ENCODE measurements at places on chromosomes 16 and 17.

GRCh38 chr17:78316867-78317789, 42.7 kb downstream of the SOCS3 start:
- no peak for DNase-seq

DNA sequence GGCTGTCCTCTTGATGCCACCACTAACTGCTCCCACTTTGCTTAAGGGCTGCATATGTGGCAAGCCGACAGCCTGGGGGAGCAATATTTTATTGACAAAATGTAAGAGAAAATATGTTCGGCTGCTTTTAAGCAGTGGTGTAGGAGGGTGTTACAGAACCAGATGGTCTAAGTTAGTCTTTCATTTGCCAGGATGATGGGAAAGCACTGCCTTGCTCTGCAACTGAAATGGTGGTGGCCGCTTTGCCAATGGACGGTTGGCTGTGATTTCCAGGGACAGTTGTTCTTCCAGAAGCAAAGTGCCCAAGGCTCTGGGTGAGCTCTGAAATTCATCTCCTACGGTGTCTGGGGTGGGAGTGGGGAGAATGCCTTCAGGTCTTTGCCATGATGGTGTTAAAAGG, 469.3 kb downstream of the TOX3 start:
- DNase-seq, result no peak

DNA sequence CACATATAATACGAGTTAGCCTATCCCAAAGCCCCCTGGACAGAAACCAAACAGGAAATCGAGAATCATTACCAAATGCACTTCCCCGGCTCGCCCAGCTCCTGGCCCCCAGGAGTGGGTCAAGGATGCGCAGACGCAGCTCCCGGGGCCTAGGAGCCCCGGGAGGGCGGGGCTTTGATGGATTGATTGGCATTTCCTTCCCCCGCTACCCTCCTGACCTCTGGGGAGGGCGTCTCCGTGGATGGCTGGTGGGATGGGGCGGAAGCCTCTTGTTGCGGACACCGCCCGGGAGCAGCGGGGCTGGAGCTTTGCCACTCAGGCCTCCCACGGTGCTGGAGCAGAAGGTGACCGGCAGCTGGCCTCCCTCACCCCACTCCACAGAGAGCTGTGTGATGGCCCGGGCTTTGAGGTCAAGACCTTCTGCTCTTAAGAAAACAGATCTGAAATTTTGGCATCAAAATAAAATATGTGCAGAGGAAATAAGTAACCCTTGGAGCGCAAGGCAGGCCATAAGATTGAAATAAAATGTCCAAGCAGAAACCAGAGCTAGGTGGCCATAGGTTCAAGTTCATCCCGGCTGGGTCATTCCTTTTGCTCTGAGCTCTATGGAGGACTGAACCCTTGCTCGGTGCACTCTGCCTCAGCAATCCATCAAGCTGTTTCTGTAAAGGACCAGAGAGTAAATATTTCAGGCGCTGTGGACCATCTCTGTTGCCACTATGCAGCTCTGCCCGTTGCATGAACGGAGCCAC, 262.3 kb downstream of the SOX9 start:
- DNase-seq, result no peak

DNA sequence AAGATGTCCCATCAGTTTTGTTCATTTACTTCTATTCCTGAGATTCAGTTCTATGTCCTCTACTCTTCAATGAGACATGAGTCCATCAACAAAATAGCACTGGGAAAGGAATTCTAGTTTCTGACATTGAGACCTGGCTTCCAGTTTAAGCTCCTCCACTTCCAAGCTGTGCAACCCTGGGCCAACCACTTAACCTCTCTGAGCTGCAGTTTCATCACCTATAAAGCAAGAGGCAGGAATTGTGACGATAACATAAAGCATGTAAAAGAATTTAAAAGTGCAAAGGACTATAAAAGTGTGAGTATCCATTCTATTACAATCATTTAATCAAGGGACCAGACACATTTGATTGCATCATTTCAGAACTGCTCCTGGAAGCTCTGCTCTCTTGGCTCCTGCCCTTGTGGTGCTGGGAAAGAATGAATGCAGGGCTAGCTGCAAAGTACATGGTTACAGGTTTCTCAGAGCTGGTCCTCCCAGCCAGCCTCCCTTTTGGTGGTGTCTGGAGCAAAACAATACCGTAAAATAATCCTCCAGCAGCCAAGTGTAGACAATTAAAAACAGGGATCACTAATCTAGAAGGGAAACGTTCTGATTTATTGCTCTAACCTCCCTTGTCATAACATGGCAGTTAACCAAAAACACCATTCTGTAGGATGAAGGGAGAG, 113.9 kb downstream of the VPS53 start:
- DNase-seq, result no peak

DNA sequence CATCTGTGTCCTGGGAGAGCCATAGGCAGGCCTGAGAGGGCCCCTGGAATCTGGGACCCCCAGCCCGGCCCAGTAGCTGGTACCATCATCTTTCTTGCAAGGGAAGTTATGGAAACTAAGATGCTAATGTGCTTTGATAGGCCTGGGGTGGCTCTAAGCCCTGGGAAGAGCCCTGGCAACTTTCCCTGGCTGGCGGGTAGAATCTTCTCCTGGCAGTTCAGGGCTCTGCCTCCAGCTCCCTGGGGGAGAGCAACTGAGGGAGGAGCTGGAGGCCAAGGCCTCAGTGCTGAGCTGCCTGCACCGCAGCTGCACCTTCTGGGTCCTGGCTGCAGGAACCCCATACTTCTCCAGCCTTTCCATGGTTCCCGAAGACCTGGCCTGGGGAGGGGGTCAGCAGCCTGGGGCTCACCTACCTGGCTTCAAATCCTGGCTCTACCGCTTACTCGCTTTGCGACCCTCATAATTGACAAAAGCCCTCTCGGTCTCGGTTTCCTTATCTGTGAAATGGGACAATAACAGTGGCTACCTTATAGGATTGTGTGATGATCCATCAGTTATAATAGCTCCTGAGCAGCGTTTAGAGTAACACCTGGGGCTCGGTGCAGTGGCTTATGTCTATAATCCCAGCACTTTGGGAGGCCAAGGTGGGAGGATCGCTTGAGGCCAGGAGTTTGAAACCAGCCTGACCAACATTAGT, 333.7 kb downstream of the SEC14L1 start:
- no peak for DNase-seq

DNA sequence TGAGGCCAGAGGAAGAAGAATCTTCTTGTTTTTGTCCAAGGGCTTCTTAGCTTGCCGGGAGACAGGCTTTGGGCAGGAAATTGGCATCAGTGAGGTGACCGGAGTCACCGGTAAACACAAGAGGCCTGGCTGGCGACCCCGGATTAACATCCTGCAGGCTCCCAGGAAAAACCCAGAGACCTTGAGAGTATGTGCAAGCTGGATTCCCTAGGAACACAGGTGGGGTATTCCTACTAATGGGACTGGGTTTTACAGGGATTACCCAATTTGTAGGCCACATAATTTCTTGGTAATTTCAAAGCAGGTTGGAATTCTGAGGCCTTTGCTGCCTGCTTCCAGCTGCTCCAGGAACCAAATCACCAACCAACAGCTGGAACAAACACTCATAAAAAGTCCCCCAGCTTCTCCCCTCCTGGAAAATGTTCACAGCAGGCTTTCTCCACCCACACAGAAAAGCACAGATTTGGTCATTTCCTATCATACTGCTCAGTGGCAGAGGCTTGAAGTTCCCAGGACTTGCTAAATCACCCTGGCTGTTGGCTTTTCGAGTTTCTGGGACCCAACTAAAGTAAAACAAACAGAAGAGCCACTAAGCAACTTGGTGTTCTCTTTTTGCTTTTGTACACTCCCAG, 258.8 kb downstream of the IRF8 start:
- DNase-seq, result no peak

- DNase-seq, result no peak
Observed at GRCh38 chr17:58383892-58384462, 32.0 kb upstream of the SUPT4H1 start.

DNA sequence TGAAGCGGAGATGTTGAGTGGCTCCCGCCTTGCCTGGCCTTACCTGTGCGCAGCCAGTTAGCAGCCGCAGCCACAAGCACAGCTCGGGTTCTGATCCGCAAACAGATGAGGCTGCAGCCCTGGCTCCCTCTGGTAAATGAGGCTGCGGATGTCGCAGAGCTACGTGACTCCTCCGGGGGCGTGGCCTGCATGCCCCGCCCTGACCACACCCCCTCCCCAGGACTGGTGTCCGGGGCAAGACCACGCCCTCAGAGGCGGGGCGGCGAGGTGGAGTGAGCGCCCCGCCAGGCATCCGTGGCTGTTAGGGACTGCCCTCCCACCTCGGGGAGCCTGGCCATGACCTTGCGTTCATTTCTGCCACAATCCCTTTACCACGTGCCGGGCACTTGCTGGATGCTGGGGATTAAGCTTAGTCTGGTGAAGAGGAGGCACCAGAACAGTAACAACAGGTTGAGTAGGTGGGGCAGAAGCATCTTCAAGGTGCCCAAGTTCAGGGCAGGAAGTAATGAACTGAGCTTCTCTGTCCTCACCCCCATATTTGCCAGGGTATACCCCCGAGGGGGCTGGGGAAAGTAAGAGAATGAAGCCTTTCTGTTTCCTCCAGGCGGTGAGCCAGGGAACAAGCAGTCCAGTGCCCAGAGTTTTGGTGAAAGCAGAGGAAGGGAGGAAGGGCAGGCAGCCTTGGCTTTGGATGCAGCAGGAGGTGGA, at the start of gene ALDOC:
Gene ALDOC (minus strand): TSS at position 138 of the 708 bp plus-strand sequence. CDS start 1,363 bp downstream, outside the sequence.
- no peak for DNase-seq

- DNase-seq, result no peak
Observed at GRCh38 chr17:6461792-6462524, 17.7 kb downstream of the PIMREG start.

GRCh38 chr17:8965394-8966168, at the start of gene PIK3R5:
Gene PIK3R5, minus strand, starts transcription at chr17:8965707. Its CDS starts 54,213 bp downstream, at chr17:8911494.
- DNase-seq, result no peak

- DNase-seq, result no peak
Observed at GRCh38 chr17:13194887-13195286, 177.1 kb upstream of the ELAC2 start.

- no peak for DNase-seq
Observed at GRCh38 chr16:89052191-89052889, 41.3 kb upstream of the ACSF3 start.

DNA sequence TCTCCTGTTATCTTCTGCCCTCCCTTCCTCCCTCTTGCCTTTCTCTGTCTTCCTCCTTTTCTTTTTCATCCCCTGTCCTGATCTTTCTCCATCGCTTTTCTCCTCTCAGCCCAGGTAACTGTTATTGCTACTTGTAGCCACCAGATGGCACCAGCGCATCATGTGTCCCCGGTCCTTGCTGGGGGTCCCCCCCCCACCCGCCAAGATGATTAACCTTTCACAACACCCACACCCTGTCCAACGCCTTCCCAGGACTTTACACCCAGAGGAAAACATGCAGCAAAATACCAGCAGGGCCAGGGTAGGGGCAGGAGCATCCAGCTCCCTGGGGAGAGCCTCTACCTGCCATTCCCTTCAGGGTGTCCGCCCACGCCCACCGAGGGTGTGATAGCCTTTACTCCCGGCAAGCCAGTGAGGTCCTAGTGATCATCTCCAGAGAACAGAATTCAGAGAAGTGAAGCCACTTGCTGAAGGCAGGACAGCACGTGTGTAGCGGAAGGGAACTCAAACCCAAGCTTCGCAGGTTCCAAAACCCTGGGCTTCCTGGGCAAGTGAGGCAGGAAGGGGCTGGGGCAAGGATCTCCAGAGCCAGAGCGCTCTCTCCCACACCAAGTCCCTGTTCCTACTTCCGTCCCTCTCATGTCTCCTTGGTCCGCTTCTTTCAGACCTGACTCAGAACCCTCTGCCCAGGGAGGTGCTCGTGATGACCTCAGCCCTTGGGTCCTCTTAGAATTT, 13.4 kb upstream of the TAC4 start:
- DNase-seq, result no peak

DNA sequence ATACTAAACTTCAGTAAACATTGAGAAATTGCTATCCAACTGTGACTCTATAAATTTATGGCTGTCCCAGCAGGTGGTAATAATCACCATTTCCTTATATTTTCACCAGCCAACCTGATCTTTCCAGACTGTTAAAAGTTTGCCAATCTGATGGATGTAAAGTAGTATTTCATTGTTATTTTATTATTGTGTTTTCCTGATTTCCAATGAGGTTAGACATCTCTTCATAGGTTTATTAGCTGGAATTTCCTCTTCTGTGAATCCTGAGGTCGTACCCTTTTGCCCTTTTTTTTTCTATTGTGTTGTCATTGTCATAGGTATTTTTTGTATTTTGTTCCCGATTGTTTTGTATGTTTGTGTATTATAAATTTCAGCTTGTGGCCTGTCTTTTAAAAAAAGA, 31.7 kb downstream of the BMERB1 start:
- no peak for DNase-seq

DNA sequence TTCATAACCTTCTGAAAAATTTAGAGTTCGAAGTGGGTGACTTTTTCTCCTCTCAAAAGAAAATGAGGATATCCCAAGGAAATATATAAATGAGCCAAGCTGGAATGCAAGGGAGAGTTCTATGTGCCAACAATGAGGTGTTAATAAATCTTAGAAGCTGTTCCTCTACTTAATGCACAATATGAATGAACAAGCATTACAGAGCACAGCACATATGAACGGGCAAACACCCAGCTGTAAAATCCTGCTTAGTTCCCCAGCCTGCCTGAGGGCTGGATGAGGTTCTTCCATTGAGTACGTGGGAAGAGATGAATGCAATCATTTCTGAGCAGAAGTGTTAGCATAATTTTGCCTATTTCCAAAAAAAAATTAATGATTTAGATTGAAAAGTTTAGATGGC, 58.1 kb downstream of the WDR59 start:
- DNase-seq, result no peak

- DNase-seq, result no peak
Observed at GRCh38 chr16:4914528-4915225, 22.3 kb downstream of the PPL start.

GRCh38 chr17:58303971-58304749, 23.4 kb upstream of the MPO start:
- peak; percentile 92 for DNase-seq

GRCh38 chr16:66030036-66030435, 336.5 kb upstream of the CDH5 start:
- no peak for DNase-seq

GRCh38 chr17:39968761-39969160, 6.0 kb downstream of the GSDMA start:
- DNase-seq, result no peak

- no peak for DNase-seq
Observed at GRCh38 chr17:50349243-50349600, 3.3 kb downstream of the XYLT2 start.

DNA sequence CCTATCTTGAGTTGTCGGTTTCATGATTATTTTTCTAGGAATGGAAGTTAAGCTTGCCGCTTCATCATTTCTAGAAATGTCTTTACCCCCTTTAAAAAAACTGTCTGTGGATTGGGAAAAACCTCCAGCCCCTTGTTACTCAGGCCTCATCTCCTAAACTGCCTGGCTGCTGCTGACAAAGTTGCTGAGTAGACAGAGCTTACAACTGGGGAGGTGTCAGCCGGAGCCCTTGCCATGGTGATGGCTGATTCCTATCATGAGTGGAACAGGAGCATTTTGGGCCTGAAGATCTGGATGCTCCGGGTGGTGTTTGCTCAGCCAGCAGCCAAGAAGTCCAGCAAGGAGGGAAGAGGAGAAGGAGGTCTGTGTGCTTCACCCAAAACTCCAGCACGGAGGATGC, 243.3 kb downstream of the ENGASE start:
- DNase-seq, result no peak

DNA sequence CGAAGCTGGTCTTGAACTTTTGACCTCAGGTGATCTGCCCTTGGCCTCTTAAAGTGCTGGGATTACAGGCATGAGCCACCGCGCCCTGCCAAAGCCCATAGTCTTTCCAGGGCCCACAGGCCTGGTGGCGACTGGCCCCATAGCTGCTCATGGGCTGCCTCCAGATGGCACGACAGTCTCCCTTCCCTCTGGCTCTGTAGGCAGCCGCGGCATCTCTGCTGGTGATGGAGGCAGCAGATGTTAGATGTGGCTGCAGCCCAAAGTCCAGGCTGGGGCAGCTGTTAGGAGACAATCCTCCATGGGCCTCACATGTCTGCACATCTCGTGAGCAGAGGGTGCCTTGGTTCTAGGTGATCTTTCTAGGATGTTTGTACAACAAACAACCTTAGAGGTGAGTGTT, 69.7 kb upstream of the DNAJA2 start:
- DNase-seq, result peak; percentile 54

All from NCI-H524 treated with DMSO at 0.1 percent for 48 hours (cell line).